Activated CD4-positive, alpha-beta T cell treated with anti-CD3 and anti-CD28 coated beads, Interleukin-2, amount 50 U/mL, for 4 hours (primary cell): ENCODE measurements at places on chromosomes 7 and 10.
A peak's percentile ranks its signal among the peaks of the same experiment; 100 is the strongest.

DNA sequence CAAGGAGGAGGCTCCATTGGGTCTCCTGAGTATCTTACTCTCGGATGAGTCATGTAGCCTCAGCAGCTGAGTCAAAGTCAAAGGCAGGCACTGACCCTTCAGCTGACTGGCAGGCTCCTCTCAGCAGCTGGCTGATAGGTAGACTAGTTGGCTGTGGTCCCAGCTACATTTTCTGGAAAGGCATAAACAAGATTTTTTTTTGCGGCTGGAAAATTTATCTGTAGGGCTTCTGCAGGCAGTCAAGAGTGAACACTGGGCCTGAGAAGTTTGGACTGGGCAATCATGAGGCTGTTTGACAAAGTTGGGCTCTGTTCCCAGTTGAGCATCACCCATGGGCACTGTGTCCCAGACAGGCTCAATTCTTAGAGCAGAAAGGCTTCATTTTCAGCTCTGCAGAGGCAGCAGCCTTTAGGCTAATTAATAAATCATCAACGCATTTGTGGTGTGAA is 796.2 kb downstream of the CCSER2 start:
- DNase-seq: no peak

GRCh38 chr7:14950013-14950412 is 47.5 kb upstream of the DGKB start:
- no peak for DNase-seq

DNA sequence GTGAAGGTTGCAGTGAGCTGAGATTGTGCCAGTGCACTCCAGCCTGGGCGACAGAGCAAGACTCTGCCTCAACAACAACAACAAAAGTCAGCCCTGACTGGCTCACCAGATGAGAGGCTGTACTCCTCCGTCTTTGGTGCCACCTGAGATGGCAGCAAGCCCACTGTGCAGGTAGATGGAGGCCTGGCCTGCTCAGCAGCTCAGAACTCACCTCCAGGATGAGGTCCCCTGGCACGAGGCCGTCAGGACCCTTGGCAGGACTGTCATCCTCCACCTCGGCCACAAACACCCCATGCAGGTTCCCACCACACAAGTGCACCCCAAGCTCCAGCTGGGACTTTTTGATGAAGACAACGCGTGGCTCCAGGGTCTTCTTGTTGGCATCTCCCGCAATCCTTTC is 117.2 kb downstream of the DLG5 start:
- DNase-seq: no peak

- no peak for DNase-seq
Observed at GRCh38 chr7:23196306-23196705, 14.5 kb downstream of the NUP42 start.

DNA sequence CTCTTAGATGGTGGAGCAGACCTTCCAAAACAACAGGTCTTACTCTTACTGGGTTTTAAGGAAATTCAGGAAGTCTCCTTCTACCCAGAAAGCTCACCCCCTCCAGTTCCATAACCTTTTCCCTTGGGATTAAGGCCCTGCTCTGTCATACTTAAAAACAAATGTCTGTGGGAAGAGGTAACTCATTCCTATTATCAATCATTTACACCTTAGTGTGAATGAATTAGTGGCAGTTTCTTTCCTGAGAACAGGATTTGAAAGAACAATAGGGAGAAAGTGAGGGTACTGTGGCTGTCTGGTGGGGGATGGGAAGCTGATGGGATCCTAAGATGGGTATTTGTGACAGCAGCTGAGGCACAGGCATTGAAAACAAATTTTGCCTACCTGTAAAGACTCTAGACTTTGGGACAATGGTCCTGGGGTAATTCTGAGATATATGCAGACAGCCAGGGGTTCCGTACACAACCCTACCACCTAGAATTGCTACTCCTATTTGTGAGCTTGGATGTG is 22.2 kb upstream of the PDLIM1 start:
- no peak for DNase-seq

DNA sequence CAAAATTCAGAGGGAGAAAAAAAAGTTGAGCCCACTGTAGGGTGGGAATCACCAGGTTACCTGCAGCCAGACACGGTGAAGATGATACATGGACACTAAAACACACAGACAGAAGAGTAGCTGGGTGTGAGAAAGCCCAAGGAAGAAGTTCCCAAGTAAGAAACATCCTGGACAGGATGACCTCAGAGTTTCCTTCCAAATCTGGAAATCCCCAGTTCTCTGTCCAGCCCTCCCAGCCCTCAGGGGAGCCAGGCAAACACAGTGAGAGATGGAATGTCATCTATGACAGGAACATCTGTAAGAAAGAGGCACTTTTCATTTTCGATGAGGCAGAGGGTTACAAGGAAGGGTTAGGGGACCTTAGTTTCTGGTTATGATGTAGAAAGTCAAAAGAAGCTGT is 125.1 kb upstream of the LYZL1 start:
- no peak for DNase-seq

DNA sequence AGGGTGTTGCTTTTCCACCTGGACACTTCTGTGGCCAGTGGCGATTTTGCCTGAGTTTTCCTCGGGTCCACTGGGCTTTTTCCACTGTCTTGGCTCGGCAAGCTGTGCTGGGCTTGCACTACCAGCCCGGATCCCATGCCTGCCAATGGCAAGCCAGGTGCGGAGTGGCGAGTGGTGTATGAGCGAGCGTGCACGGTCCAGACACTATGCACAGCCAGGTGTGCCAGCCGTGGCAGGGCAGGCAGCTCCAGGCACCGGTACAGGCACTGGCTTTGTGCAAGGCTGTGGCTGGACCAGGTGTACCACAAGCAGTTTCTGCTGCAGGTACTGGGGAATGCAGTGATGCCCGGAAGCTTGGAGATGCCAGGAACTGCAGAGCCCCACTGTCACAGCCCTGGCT is 22.1 kb downstream of the INPP5F start:
- DNase-seq: no peak

- no peak for DNase-seq
Observed at GRCh38 chr10:110241407-110241806, 34.0 kb downstream of the MXI1 start.

DNA sequence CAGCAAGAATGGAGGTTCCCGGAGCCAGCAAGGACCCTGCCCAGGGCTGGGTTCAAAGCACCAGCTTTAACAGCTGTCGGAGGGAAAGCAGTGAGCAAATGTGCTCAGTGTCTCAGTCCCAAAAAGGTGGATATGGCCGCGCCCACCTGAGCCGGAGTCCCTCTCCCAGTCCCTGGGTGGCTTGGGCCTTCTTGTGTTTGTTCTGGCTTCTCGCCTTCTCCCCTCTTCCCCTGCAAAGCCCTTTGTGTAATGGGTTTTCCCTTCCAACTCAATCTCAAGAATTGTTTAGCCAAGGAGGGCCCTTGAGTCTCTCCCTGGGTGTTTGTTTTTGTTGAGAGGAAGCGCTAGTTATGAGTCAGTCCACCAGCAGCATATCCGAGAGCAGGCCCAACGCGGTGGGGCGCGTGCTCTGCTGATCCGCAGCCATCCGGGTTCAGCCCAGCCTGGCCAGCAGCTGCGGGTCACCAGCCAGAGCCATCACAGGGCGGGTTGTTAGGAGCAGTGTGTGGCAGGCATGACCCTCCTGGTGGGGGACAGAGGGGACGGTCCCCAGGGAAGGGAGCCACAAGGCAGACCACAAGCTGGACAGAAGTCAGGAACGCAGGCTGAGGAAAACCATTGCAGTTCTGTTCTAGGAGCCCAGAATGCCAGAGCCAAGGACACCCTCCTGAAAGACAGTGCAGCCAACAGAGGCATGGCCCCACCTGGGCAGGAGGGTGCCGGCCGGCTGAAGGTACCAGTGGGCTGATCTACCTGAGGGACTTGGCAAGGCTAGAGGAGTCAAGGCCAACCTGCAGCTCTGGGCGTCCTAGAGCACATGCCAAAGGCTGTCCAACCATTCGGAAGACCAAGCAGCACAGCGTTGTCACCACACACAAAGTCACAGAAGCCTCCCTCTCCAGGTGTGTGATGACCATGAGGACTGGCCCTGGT is 21.3 kb downstream of the CALML3 start:
- no peak for DNase-seq

DNA sequence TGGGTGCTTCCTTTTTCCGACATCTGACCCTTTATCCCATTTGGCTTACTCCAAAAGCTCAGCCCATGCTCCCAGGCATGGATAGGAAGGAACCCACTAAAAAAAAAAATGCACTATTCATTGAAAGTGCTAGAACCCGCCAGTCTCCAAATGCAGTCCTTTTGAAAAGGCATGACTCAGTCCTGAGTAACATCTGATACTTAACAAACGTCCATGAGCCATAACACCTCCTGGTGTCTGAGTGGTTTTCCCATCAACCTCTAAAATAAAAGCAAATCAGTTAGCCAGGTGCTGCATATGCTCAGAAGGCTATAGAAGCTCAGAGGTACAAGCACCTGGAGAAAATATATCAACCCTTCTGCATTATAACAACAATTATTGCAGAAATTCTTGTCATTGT is 45.0 kb upstream of the CACUL1 start:
- no peak for DNase-seq

DNA sequence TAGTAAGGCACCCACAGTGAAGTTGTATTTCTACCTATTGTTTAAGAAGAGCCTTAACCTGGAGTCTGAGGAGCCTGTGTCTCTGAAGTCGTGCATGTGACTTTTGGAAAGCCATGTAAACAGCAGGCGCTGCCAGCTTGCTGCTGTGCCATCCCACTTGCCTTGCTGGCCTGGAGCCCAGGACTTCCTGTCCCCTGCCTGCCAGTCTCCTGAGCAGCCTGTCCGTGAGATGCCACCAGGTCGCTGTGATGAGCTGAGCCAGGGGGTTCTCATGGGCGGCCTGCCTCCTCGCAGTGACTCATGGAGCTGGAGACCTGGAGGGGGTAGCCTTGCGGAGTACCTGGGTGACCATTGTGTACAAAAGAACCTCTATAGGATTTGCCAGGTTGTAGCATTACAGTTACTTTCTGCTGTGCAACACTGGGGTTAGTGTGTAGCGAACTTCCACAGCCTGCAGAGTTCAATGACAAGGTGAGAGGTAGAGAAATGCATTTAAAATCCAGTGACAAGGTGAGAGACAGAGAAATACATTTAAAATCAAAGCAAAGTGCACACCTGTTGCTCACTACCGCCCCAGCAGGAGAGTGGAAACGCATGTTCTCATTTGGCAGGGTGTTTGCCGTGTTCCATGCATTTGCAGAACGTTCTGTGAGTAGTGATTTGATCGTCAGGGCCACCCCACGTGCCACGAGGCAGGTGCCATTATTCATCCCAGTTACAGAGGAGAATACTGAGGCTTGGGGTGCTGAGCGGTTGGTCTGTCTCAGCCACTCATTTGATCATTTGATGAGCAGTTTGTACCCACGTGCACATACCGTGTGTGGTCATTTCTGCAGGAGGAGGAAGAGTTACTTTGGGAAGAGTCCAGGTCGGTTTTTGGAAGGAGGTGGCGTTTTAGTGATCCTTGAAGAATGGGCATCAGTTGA is 36.6 kb upstream of the BHLHA15 start:
- DNase-seq: no peak

DNA sequence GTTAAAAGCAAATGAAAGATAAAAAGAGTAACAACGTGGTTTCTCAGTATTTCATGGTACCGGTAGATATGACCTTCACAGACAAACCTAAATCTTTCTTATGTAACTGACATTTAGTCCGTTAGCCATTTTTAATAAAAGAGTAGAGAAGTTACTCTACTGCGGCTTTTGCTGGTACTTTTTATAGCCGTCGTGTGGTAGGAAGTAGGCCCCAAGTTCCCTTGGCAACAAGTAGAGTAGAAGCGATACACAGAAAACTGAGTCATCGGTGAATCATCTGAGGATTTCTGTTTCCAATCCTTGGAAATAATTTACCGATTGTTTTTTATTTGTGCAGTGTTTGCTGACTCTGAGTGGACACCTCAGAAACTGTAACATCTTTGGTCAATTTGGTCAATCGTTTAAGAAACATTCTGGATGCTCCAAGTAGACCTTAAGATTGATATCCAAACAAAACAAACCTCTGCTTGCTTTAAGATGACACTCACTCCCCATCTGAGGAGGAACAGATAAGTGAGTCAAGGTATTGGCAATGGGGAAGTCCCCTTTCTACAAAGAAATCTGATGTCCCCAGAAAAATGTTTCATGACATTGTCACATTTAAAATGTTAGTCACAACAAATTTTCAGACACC is 63.9 kb upstream of the AHR start:
- DNase-seq: peak; percentile 49

DNA sequence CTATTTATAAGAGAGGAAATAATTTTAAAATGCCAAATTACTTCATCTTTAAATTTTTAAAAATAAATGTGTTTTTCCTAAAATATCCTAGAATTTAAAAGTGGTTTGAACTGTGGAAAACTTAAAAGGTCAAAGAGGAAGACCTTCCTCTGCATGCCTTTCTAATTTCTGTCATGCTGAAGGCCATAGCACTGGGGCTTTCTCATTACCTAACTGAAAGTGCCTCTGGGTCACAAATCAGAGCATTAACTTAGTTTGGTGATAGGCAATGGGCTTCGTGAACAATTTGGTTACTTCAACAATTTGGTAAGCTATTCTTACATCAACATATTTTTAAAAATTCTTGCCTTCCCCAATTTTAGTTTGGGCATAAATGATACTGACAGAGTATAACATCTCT is 100.2 kb upstream of the SAMD8 start:
- DNase-seq: no peak
